WTC11 (cell line): ENCODE measurements at places on chromosomes 5 and 9.

- DNase-seq: no peak
Observed at GRCh38 chr5:139951983-139952382, 91.1 kb downstream of the NRG2 start.

DNA sequence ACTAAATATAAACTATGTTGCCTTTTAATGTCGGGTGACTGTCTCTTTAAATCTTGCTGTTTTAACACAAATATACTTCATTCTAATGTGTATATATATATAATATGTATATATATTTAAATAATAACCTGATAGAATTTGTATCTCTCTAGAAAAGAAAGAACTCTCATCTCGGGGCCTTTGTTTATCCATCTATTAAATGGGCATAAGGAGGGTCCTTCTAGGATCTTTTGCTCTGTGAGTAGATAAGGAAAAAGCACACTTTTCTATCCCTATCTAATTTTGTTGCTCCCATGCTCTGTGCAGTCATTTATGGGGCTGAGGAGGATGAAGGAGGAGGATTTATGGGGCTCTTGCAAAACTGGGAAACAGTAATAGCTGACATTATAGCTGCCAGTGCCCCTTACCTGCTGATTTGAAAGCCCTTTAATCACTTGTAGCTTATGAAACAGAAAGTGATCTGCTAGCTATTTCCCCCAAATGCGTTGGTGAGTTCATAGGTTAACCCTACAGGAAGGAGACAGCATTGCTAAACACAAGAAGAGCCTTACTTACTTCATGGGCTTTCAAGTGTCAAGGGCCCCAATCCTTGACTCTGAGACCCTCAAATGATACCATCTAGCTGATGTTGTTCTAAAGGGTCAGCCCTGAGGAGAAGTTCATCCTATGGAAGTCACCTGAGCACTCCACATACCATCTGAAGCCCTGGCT, 5.8 kb upstream of the PPARGC1B start:
- no peak for DNase-seq

DNA sequence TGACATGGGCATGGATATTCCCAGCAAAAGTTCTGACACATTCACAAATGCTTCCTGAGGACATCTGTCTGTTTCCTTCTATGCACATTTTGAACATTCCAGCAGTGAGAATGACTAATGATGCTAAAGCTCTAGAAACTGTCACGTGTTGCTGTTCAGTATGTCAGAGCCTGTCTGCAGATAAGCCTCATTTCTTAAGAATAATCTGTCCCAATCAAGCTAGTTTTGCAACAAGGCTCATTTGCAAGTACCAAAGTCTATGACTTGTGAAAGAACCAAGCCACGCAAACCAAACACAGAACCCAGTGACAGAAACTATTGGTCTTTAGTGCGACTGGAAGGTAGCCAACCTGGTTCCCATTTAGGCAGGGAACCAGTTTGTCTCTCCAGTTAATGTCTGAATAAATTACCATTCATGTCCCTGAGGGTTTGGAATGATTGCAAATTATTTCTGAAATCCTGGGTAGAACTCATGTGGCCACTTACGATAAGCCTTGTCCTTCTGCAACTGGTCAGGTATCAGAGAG, 178.5 kb downstream of the C9orf152 start:
- DNase-seq: no peak

DNA sequence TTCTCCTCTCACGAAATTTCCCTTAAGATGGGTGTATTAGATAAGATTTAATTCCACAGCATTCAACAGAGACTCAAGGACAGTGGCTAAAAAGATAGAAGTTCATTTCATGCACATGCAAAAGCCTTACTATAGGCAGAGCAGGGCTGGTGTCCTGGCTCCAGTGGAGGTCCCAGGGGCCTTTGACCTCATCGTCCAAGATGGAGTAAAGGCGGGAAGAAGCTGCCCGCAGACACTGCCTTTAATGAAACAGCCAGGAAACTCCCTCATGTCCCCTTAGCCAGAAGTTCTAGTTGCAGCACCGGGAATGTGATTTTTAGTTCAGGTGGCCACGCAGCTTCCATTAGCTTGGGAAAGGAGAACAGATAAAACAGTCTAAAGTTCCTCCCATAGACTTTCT, 190.3 kb downstream of the TLE4 start:
- DNase-seq: no peak

DNA sequence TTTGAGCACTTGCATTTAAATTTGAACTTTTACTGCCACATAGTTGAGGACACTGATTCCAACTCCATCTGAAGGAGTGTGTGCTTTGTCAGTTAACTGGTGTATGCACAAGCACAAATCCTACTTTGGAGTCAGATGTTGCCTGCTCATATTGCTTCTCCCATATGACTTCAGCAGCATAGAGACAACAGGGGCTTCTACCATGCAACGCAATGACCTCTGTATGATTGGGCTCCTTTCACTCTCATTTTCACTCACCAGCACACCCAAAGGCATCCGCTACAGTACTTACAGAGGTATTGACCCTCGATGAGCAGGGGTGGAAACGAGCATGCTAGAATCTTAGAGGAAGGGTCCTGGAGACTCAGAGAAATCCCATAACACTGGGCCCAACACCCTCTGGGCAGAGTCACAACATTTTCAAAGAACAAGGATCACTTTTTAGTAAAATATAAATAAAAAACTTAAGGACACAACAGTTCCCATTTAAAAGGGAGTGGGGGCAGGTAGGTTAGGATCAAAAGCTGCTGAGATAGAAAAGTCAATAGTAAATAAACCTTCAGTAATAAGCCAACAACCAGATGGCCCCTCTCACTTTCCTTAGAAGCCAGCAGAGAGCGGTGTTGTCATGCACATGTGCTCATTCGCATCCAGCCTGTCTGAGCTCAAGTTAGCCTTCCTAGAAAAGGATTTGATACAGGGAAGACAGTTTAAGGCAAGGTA, 203.8 kb downstream of the SNCAIP start:
- DNase-seq: peak; percentile 52

- no peak for DNase-seq
Observed at GRCh38 chr5:112532654-112533360, 113.7 kb upstream of the EPB41L4A start.

GRCh38 chr5:35617435-35618303, at the start of gene SPEF2:
SPEF2 (plus strand) TSS chr5:35617863; CDS start chr5:35617998, 135 bp downstream.
- DNase-seq: peak; percentile 90

DNA sequence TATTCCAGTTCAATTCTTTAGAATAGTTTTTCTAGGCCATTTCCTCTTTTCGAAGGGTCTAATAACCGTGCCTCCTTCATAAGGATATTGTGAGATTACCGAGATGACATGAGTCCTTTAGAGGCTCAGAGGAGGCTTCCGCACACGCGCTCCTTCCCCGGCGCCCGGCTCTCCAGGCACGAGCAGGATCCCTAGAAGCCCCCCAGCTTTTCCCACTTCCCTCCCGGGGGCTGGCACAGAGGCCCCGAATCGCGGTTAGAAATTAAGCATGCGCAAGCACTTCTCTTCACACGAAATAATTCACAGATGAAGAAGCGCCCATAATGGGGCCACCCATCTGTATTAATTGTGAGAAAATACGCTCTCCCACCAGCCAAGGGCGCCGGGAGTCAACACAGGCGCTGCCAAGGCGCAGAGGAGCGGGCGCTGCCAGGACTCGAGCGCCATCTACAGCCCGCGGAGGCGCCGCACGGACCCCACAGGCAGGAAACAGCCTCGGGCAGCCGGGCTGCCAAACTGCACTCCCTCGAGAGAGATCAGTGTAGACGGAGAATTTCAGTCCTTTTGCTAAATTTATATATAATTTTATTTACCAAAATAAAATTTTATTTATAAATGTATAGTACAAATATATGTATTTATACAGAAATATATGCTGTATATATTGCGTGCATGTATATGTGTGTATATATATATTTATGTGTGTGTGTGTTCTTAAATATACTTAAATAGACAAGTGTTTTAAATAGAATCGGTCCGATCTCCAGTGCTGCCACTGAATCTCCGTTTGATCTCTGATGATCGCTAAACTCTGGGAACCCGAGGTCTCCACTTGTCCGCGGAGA, 258.1 kb upstream of the NFIL3 start:
- DNase-seq: peak; percentile 88

- no peak for DNase-seq
Observed at GRCh38 chr5:57843059-57843367, 360.4 kb upstream of the ACTBL2 start.

- DNase-seq: no peak
Observed at GRCh38 chr5:135635451-135635850, 56.7 kb upstream of the CXCL14 start.

DNA sequence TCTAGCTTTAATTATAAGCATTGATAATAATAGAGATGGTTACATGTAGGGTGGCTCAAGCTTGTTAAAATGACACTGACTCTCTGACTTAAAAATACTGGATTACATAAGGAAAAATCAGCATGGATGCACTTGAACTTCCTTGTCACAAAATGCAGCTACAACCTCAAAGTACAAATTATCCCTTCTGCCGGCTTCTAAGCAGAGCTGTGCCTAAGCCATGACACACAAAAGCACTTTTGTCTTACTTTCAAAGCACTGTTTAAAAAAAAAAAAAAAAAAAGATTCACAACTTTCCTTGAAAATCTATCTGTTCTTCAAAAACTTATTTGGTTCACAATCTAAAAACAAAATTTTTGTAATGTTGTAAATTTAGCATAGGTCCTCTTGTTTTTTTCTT, 36.4 kb upstream of the ZFAND5 start:
- DNase-seq: no peak

DNA sequence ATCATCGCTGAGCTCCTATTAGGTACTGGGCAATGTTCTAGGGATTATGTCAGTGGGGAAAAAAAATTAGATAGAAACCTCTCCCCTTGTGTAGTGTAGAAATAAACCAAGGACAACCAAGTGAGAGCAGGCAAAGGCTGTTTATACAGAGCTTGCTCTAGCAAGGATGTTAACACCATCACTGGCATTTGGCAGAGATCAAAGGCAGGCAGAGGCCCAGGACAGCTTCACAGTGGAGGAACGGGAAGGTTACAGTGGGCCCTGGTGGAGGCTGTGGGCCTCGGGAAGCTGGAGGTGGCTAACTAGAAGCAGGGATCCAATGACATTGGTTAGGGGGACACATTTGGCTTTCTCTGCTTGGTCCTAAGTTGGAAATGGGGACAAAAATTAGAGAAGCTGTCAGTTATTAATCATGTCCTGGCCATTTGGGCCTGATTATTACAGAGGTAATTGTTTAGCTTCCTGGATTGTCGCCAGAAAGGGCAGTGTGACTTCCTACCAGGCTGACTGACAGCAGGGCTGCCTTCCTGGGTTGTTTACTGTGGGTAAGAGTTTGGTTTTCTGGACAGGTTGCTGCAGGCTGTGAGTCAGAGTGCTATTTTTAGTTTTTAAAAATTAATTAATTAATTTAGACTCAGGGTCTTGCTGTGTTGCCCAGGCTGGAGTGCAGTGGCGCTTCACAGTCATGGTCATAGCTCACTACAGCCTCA, 259.3 kb downstream of the ROR2 start:
- DNase-seq: no peak

DNA sequence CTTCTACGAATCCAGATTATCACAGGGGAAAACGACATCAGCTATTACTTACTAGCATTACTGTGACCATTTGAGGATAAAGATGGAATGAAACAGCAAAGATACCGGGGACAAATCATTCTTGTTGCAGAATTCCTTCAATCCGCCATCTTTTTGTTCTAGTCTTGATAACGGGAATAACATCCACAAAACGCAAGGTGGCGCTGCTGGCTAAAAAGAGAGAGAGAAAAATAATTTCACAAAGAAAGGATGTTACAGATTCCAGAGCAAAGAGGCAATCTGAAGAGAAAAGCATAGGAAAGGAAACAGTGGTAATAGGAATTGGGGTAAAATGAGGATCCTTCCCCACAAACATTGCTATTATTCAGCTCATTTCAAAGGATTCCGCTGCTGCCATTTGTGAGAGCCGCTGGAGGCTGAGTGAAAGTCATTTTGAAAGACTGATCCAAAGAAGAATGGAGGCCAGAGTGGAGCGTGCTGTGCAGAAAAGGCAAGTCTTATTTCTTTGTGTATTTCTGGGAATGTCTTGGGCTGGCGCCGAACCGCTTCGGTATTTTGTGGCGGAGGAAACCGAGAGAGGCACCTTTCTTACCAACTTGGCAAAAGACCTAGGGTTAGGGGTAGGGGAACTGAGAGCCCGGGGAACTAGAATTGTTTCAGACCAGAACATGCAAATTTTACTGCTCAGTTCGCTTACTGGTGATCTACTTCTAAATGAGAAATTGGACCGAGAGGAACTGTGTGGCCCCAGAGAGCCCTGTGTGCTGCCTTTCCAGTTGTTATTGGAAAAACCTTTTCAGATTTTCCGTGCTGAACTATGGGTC, at the start of gene PCDHB7:
PCDHB7 (plus strand) TSS at position 264 of the 824 bp plus-strand sequence; CDS start at position 456, 192 bp downstream.
- peak; percentile 57 for DNase-seq
